GM03348 (cell line): ENCODE measurements at places on chromosomes 7 and 10.

- no peak for DNase-seq
Observed at GRCh38 chr7:44811093-44811492, 14.6 kb downstream of the PPIA start.

GRCh38 chr10:124745673-124746072 is 1.5 kb upstream of the FAM53B start:
- DNase-seq = peak; percentile 25

DNA sequence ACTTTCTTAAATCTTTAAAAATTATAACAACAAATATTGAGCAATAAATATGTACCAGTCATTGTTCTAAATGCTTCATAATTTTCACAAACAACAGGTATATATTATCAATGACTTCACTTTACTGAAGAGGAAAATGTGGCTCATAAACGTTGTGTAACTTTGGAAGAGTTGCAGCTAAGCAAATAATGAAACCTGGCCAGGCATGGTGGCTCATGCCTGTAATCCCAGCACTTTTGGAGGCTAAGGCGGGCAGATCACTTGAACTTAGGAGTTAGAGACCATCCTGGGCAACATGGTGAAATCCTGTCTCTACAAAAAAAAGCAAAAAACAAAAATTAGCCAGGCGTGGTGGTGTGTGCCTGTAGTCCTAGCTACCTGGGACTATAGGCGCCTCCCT is 71.9 kb upstream of the AMPH start:
- DNase-seq = no peak

DNA sequence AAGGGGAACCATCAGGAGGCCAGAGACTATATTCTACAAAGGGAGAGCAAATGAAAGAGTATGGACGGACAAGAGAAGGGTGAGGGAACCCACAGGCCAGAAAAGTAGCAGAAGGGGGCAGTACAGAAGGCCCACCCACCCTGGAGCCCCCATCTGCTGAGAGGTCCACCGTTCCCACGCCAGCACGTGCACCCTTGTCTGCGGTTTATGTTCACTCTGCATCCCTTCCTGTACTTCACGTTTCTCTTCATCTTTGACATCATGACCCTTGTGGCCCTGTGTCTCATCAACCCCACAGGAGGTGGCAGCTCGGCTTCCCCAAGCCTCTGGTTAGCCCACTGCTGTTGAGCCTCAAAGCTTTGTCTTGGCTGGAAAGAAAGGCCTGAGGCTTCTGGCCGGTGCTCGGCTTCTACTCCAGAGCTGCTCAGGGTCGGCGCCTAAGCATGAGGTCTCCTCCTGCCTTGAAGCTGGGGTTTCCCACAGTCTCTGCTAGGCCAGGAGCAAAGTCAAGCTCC is 138.0 kb downstream of the DLG5 start:
- no peak for DNase-seq

- DNase-seq = no peak
Observed at GRCh38 chr10:5858811-5859210, 30.9 kb downstream of the ANKRD16 start.

DNA sequence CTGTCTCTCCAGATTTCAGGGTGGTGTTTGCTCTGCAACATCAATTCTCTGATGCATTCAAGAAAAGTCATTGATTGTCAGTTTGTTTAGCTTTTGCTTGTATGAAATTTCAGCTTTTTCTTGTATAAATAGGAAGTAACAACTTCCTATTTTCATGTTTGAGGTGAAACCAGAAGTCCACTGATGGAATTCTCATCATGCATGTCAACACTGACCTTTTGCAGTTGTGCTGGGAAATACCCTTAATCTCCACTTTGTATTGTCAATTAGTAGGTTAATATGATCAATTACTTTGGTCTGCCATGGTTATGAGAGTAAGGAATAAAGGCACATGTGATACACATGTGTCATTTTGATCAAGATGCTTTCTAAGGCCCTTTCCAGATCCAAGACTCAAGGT is 208.8 kb upstream of the HPS1 start:
- DNase-seq = no peak

DNA sequence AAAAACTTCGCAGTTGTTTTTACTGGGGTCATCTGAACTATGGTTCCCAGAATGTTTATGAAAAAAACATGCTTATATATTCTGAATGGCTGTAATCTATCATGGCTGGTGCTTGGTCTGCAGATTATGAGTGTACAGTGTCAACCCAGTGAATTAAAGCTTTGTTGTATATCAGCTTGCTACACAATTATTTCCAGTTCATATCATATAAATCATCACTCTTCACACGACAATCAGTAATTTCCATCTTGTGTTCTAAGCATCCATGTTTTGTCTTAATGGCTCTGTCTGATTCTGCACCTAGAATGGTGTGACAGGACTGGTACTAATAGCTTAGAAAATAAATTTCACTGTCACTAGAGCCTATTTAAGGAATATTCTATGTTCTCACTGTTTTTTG is 83.6 kb downstream of the CABCOCO1 start:
- DNase-seq = no peak

DNA sequence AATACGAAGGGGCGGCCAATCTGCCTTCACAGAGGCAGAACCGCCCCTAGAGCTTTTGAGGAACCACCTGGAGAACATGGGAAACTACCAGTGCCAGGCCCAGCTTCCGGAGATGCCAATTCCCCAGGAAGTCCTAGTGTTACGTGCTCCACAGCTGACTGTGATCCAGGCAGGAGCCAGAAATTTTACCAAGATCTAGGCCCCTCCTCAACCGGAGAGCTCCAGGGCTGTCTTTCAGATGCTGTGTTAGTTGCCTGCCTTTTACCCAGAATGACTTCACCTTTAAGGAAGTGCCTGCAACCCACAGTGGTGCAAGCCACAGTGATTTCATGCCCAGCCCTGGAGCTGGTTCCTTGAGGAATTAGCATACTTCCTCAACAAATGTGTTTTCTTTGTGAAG is 62.9 kb downstream of the ELMO1 start:
- no peak for DNase-seq

GRCh38 chr10:132865851-132866600 is 76.3 kb downstream of the CFAP46 start:
- DNase-seq = no peak

DNA sequence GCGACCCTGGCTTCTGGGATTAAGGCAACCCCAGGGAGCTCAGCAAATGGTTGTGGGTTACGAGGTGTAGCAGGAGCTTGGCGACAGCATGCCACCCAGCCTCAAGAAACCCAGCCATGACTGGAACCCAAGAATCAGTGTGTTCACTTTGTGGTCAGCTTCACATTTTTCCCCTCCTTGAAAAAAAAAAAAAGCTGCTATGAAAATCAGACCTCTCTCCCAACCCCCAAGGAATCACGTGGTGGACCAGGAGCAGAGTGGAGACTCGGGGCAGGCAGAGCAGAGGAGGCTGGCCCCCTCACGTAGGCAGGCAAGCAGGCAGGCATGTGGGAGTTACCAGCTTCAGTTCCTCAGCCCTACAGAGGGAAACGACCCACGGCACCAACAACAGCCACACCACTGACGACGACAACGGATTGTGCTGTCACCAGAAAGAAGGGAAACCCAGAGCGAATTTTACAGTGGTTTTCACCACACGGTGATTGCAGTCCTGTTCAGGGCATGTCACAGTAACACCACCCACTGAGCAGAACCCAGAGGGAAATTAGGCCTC is 203.4 kb downstream of the SLC25A13 start:
- DNase-seq = no peak

- no peak for DNase-seq
Observed at GRCh38 chr7:137890449-137890921, 43.7 kb upstream of the DGKI start.

- DNase-seq = peak; percentile 95
Observed at GRCh38 chr7:128883622-128884448, 21.2 kb downstream of the ATP6V1F start.

DNA sequence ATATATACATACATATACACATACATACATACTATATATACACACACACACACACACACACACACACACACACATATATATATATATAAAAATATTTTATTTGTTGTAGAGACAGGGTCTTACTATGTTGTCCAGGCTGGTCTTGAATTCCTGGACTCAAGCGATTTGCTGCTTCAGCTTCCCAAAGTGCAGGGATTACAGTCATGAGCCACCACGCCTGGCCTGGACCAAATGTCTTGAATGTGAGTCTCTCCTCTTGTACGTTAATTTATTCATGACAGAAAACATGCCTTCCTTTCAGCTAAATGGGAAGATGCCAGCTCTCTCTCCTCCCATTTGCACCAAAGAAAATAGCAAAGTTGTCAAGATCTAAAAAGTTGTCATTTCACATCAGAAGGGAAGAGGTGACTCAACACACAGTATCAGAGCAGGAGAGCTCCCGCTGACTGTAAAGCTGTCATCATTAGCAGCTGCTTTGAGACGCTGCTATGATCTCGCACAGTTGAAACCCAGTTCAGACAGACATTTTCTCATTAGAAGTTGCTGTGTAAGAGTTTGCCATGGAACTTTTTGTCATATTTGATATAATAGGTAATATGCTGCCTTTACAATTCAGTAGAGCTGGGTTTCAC is 224.3 kb downstream of the SFMBT2 start:
- DNase-seq = no peak

DNA sequence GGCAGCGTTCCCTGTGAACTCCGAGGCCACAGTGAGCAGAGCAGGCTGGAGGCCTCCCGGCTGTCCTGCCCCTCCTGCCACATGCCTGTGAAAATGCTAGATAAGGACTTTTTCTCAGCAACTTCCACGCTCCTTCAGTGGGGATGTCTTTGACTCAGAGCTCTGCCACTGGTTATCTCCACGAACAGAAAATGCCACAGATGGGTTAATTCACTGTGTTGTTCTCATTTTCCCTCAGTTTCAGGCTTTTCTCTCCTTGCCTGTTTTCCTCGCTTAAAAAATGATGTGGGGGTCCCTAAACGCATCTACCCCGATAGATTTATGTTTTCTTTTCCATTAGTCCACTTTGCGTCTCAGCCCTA is 51.3 kb downstream of the IKZF1 start:
- DNase-seq = no peak

DNA sequence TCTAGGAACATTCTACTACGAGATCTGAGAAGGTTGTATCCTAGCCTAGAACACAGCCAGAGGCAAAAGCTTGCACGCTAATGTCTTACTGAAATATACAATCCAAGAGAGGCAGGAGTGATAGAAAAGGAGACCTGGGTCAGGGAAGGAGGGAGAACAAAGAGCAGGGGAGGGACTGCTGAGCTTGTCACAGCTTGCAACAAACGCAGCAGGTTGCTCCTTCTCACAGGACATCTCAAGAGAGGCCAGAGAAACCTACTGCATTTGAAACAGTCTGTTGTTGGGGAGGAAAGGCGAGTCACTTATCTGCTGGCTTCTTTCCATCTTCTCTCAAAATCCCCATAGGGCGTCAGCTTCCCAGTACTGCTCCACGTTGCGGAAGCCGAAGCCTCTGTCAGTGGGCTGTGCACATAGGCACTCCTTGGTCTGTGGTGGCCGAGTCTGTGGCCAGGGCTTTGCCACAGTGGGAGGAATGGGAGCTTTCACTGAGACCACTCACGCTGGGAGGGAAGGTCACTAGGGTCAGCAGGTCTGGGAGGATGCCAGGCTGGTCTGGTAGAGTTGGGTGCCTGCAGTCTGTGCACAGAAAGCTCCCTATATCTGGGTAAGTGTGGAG is 25.8 kb upstream of the GPNMB start:
- DNase-seq = no peak

GRCh38 chr7:101519324-101520023 is 109.6 kb downstream of the MYL10 start:
- peak; percentile 48 for DNase-seq
